ENCODE measurements at places on chromosomes 2 and 18.

GRCh38 chr18:6633310-6633709 lies 96.2 kb upstream of the ARHGAP28 start:
- no peak for DNase-seq

DNA sequence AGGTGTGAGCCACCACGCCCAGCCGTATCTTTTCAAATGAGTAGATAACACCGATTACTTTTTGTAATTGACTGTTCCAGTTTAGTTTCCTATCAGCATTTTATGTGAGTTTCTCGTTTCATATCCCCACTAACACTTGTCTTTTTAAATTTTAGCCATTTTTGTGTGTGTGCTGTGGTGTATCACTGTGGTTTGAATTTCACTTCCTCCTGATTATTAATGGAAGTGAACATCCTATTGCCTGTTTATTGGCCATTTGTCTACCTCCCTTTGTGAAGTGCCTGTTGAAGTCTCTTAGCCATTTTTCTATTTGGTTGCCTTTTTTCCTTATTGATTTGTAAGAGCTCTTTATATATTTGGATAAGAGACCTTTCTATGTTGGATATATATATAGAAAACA lies 91.7 kb upstream of the STON1 start:
- no peak for DNase-seq

DNA sequence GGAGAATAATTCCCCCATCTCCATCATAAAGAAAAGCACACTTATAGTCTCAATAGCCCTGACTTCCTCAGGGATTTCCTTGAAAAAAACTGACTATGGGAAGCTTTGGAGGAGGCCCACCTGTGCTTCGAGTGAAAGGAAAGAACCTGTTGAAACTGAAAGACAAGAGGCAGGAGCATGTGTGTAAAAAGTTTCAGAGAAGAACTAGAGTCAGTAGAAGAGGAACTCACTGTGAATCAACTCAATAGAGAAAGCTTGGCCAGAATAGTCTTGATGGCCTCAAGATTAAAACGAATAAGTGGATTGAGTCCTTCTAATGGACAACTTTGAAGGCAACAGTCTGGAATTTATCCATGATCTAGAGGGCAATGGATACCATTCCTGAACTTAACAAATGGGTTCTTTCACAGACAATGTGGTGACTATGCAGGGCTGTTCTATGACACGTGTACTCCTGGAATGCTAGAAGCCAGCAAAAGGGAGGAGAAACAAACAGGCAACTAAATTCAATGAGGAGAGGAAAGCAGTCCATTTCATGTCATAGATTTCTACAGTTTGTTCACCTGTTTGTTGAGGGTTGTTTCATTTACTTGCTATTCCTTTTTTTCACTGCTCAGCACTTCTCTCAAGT lies 442.3 kb downstream of the GRB14 start:
- DNase-seq: peak; percentile 9

GRCh38 chr18:36786686-36787085 lies 42.1 kb downstream of the TPGS2 start:
- DNase-seq: peak; percentile 65

GRCh38 chr2:181374781-181375675 lies 82.2 kb upstream of the ITGA4 start:
- DNase-seq: peak; percentile 63

- no peak for DNase-seq
Measured at GRCh38 chr2:165790466-165790865, 3.6 kb downstream of the GALNT3 start.

GRCh38 chr2:71704131-71704561 lies 250.8 kb downstream of the DYSF start:
- DNase-seq: no peak

DNA sequence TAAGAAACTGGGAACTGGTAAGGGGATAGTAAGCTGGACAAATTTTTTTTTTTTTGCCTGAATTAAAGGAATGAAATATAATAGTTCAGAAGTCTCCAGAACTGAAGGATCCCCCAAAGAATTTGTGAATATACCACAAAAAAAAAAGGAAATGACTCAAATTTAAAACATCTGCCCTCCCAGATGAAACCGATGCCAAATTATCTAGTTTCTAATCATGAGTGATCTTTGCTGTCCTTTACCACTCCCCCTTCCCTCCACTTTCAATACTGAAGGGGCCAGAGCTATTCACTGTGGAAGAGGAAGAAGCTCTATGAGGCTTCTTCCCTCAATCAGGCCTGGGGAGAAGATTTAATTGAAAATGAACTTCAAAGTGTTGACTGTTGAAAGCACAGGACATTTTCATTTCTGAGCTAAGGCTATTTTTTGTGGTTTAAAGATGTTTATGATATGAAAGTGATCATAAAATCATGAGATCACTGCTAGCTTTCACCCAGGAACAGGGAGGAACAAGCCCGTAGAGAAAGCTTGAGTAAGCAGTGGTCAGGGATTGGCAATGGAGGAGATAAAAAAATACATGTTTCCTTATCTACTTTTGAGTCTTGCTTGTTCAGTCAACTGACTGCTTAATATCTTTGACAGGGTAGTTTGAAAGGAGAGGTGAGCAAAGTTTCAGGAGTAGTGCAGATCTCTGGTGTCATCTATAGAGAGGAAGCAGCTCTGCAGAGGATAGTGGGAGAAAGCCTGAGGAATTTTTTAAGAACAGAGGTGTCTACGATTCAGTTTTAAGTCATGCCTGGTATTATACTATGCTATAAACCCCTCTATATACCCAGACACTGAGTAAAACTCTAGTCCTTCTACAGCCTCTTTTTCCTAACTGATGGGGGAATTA lies 409.5 kb upstream of the FIGN start:
- DNase-seq: peak; percentile 10

DNA sequence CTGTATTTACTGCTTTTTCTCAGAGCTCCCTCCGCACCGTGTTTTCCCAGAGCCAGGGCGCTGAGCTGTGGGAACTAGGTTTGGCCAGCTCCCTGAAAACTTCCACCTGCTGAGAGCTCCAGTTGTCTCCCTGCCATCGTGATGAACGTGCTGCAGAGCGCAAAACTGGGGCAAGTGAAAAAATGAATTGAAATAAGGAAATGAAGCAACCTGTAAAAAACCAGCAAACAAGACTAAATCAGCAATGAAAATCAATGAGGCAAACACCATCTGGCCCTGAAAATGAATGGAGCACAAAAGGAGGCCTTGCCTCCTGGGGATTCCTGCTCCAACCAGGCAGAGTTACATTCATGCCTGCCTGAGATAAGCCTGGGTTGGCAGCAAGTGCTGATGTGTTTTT lies 129.9 kb downstream of the MARCHF4 start:
- no peak for DNase-seq

- DNase-seq: peak; percentile 83
Measured at GRCh38 chr2:144950899-144951560, 431.1 kb upstream of the ZEB2 start.

- no peak for DNase-seq
Measured at GRCh38 chr2:202269585-202269984, 4.0 kb downstream of the NOP58 start.

GRCh38 chr2:161078211-161078539 lies 82.1 kb upstream of the TANK start:
- DNase-seq: no peak

DNA sequence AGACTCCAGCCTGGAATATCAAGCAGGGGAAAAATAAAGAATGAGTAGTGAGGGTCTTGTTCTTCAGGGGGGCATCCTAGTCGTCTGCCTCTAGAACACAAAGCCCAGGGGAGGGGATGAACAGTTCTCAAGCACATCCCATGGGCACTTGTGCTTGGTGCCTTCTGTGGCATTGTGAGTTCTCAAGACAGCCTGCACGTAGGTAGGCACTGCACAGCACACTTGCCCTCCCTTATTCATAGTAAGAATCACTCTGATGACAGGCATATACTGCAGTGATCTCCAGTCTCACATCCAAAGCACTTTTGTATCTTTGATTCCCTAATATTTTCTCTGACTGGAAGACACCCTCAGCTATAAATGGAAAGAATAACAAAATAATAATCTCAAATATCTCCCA lies 104.7 kb upstream of the CNGA3 start:
- DNase-seq: no peak

GRCh38 chr2:184598316-184599053 lies at the start of gene ZNF804A:
ZNF804A (plus strand) TSS chr2:184598529; CDS start chr2:184598960, 431 bp downstream.
- DNase-seq: no peak

DNA sequence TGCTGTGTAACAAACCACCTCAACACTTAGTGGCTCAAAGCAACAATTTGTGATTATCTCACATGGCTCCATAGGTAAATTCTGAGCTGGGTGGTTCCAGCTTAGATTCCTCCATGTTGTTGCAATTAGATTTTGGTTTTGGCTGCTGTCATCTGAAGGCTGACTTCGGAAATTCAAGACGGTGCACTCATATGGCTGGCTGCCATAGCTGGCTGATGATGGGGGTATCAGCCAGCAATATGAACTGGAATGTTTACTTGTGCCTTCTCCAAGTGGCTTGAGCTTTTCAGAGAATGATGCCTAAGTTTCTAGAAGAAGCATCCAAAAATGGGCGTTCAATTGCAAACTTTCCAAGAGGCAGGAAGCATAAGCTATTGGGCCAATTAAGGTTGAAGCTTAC lies 213.1 kb downstream of the GCA start:
- DNase-seq: no peak

DNA sequence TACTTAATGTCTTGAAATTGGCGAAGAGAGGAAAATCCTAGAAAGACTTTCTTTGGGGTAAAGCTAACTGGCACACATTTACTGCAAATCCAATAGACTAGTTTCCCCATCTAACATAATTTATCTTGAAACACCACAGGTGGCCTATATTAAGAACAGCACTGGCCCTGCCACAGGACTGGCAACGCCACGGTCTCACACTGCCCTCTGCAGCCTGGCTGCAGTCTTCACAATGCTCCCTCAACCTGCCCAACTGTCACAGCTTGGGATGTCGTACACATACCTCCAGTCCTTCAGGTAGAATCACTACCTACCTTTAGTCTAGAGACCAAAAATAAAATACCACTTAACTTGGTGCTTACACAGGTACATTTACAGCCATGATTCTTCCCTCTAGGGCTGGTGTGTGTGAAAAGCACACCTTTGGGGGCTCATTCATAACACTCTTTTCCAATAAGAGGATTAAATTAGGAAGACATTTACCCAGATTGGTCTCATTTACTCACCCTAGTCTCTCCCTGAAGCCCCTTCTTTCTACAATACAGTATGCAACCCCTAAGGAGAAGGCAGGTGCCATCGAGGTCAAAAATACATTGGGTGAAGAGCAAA lies 222.2 kb downstream of the C1D start:
- DNase-seq: peak; percentile 36

- no peak for DNase-seq
Measured at GRCh38 chr2:3500326-3500899, 18.9 kb downstream of the ADI1 start.

DNA sequence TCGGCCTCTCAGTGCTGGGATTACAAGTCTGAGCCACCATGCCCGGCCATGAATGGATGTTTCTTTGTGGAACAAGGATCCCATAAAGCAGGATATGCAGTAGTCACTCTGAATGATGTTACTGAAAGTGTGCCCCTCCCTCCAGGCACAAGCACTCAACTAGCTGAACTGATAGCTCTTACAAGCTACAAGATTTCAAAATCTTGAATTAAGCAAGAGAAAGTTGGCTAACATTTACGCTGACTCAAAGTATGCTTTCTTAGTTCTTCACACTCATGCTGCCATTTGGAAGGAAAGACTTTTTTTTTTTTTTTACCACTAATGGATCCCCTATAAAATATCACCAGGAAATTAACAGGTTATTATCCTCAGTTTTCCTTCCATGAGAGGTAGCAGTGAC lies 549.0 kb upstream of the PKDCC start:
- DNase-seq: no peak

- no peak for DNase-seq
Measured at GRCh38 chr2:233928594-233929351, 11.6 kb downstream of the TRPM8 start.

DNA sequence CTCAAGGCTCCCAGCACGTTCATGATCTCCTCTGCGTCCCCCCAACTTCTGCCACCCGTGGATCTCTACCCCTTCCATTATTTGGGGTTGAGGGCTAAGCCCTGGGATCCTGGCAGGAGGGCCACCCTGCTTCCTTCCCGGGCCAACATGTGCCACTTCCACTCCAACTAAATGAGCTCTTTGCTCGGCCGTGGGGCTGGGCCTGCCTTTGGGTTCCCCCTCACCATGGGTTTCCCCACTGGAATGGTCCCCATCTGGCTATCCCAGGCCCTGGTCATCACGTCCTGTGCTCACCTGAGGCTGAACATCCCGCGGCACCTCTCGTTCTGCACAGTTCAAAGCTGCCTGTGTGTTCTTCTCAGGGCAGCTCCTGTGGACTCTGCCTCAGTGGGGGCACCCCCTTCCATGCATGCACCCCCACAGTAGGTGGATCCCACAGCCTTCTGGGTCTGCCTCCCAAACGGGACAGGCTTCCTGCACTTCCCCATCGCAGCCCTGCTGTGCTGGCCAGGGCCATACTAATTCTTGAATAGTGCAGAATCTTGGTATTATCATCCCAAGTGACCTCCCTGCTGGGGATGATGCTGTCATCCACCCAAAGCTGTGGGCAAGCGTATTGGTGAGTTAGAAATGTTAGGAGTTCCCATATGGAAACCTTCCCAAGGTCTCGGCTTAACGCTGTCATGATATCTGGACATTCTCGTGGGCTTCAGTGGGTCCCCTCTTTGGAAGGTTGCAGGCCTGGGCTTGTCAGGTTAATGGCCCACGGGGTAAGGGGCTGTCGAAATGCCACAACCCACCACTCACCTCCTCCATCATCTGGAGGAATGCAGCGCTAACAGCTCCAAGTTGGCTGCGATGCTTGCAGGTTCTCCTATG lies 150.5 kb upstream of the TWIST2 start:
- DNase-seq: no peak

DNA sequence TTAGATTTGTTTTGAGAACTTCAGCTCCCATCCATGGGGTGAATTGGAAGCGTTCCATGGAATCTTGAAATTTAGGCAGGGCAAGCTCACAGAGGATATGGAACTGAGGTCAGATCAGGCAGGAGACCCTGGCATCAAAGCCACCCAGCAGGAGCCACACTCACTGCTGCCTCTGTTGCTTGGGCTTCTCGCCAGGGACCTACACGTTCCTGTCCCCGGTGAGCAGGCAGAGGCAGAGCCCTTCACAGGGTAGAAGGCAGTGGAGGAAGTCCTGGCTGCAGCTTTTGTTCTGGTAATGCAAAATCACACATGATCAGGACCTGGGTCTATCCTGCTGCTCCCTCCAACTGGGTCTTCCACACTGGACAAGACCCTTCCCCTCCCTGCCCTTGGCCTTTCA lies 42.1 kb downstream of the CAPN13 start:
- no peak for DNase-seq
